Stimulated activated effector memory CD8-positive, alpha-beta T cell treated with anti-CD3 and anti-CD28 coated beads, Interleukin-12 subunit alpha, Interleukin-12 subunit beta, amount 100 ng/mL, for 72 hours (primary cell): ENCODE measurements at places on chromosomes 4 and X.

DNA sequence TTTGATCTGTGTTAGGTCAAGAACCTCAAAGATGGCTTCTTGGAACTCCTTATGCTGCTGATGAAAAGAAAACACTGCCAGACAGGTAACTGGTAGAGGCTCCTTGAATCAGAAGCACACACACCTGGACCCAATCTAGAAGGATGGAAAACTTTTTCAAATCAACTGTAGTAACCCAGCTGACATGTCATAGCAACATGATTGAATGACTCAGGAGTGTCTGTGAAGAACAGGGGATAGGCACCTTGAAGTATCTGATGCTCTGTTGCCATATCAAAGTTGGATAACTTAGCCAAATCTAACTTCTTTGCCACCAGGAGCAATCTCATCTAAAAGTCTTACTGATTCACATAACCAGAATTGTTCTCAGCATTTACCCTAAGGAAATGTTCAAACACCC, 98.8 kb downstream of the ELOVL6 start:
- DNase-seq, result no peak

DNA sequence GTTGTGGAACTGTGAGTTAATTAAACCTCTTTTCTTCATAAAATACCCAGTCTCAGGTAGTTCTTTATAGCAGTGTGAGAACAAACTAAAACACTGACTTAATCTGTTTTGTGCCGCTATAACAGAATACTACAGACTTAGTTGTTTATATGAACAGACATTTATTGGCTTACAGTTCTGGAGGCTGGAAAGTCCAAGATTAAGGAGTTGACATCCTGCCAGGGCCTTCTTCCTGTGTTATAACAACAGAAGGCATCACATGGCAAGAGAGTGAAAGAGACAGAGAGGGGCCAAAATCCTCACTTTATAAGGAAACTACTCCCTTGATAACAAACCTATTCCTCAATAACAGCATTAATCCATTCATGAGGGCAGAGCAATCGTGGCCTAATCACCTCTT, 42.5 kb upstream of the KCNIP4 start:
- DNase-seq, result no peak

DNA sequence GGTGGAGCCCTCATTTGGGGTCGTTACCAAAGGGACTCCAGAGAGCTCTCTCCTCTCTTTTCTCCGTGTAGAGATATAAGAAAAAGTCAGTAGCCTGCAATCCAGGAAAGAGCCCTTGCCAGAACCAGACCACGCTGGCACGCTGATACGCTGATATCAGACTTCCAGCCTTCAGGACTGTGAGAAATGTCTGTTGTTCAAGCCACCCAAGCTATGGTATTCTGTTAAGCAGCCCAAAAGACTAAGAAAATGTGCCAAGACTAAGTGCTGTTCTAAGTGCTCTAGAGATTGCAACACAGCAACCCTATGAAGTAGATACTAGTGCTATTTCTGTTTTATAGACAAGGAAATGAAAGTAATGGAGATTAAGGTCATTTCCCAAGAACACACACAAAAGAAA, 205.7 kb downstream of the CAMK2D start:
- no peak for DNase-seq

DNA sequence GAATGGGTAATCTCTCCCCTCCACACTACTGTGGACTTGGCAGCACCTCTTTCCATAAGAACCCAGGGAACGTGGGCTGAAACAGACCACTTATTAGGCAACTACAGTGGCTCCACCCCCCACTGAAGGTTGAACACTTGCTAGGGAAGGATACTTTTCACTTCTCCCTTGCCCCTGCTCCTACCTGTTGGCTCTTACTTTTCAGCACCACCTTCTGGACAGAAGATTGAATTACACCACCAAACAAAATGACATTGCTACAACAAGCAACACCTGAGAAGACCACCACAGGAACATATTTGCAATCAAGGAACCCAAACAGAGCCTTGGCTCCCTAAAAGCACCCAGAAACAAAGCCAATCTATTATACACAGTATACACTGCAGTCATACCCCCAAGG, 132.1 kb upstream of the CXCL13 start:
- DNase-seq, result no peak

DNA sequence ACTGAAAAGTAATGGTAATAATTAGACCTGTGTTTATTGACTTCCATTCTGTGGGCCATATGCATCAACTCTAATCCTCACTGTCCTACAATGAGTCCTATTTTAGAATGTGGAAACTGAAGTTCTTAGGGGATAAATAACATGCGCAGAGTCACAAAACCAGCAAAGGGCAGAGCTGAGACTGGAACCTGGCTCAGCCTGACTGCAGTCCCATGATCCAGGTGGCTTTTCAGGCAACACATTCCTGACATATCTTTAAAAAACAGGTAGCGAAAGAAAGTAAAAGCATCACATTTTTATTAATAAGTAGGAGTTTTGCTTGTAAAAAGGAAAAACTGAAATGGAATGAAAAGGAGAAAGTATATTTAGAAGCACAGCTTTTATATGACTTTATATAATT, 34.7 kb upstream of the PRSS48 start:
- DNase-seq, result no peak

DNA sequence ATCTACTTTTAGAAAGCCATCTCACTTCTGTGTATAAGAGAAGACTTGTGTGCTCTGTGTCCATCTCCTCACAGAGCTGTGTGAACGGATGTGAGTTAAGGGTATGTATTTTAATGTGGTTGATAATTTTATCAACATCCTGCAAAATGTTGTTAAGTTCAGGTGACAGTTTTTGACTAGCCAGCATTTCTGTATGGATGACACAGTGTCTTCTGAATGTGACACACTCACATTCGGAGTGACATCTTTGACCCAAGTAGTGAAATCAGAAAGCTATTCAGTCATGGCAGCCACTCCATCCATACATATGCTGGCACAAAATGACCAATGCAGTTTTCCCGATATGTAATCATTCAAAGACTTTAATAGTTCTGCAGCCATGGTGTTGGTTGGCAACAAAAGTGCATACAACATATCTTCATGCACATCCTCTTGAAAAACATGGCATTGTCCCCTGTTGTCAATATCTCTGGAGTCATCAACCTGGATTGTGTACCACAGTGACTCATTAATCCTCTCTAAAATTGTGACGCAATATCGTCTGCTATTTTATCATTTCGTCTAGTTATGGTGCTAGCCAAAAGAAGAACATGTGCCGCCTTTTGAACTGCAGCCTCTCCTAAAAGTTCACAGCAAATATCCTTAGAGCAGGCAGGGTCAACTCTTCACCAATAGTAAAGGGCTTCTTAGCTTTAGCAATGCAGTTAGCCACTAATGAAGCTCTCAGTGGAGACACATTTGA, 6.8 kb upstream of the FGF2 start:
- DNase-seq, result no peak

GRCh38 chr4:38313175-38313574, 350.8 kb upstream of the KLF3 start:
- DNase-seq, result no peak
